Spinal cord (tissue), 10 donors: ENCODE measurements at places on chromosomes 4 and X. TPM values are rescaled to one million over a fixed set of nuclear protein-coding genes. Genes with fewer than 3 reads are reported as not detected.

Gene SSX3
- total RNA-seq, result not detected

Gene CA5B
- total RNA-seq, result 11.4 TPM

Gene RADX
- total RNA-seq, result 13.3 TPM

Gene REPS2
- total RNA-seq, result 35.1 TPM

Gene CPE
- 500 TPM for total RNA-seq

Gene GRIA2
- 85.8 TPM for total RNA-seq

Gene TXK
- total RNA-seq, result 2.3 TPM

Gene NR0B1
- total RNA-seq, result 2.3 TPM

Gene GAGE2A
- not detected for total RNA-seq

Gene TEX13B
- not detected for total RNA-seq

Gene KDR
- total RNA-seq, result 217 TPM

Gene CSAG2
- total RNA-seq, result not detected

Gene DGKK
- total RNA-seq, result 12.4 TPM

Gene HSFX4
- total RNA-seq, result not detected

Gene MXD4
- 22.4 TPM for total RNA-seq

Gene SUPT20HL1
- total RNA-seq, result not detected

Gene DCAF12L1
- 0.99 TPM for total RNA-seq

Gene SMIM10L2A
- total RNA-seq, result 11.0 TPM

Gene DCAF12L2
- total RNA-seq, result 5.9 TPM

Gene SMR3A
- total RNA-seq, result not detected

Gene RHOXF2B
- not detected for total RNA-seq

Gene F8A1
- 0.69 TPM for total RNA-seq

Gene ZNF711
- 69.8 TPM for total RNA-seq

Gene PRRG1
- total RNA-seq, result 17.9 TPM
